ENCODE measurements at places on chromosomes 1 and 21. TPM values are rescaled to one million over a fixed set of nuclear protein-coding genes. Genes with fewer than 3 reads are reported as not detected.

CELA3B gene
- total RNA-seq: not detected

RAB4A gene
- total RNA-seq: 25.1 TPM

ITGB2 gene
- total RNA-seq: 801 TPM

CELA2A gene
- total RNA-seq: not detected

SLC26A9 gene
- total RNA-seq: not detected

SEMA4A gene
- total RNA-seq: 4.6 TPM

TMEM61 gene
- total RNA-seq: not detected

ST6GALNAC5 gene
- total RNA-seq: not detected

NUP210L gene
- total RNA-seq: 0.15 TPM

TSPEAR gene
- not detected for total RNA-seq

ZDHHC18 gene
- total RNA-seq: 89.0 TPM

PPFIA4 gene
- total RNA-seq: 6.4 TPM

ABCB10 gene
- 31.2 TPM for total RNA-seq

BCL2L15 gene
- 5.5 TPM for total RNA-seq

SPATA21 gene
- total RNA-seq: 0.12 TPM

PIGR gene
- total RNA-seq: 0.05 TPM

Data from T-helper 1 cell treated with Interleukin-12 subunit alpha and Interleukin-12 subunit beta and Interleukin-4 antibody, amounts not matched to agents 30 ng/mL and 1 ng/mL, for 36 hours (primary cell).